Calu3 (cell line): ENCODE measurements at places on chromosomes 16 and 17. TPM values are rescaled to one million over a fixed set of nuclear protein-coding genes. Genes with fewer than 3 reads are reported as not detected.

The CA10 gene
- not detected in 2 replicates for total RNA-seq

The CDRT15L2 gene
- not detected in 2 replicates for total RNA-seq

The TVP23A gene
- total RNA-seq, result 0.21 TPM in 1 of 2 replicates, not detected in the other

The MIEN1 gene
- 2,121 and 2,217 TPM in 2 replicates for total RNA-seq

The PRR29 gene
- 0.47 and 0.61 TPM in 2 replicates for total RNA-seq

The CD300A gene
- 0.45 TPM in 1 of 2 replicates, not detected in the other for total RNA-seq

The ADAP2 gene
- 2.1 TPM in 1 of 2 replicates, not detected in the other for total RNA-seq

The SCN4A gene
- not detected in 2 replicates for total RNA-seq

The ABCC6 gene
- 3.7 and 5.8 TPM in 2 replicates for total RNA-seq

The CES5A gene
- not detected in 2 replicates for total RNA-seq

The GNGT2 gene
- total RNA-seq, result not detected in 2 replicates

The EVI2A gene
- not detected in 2 replicates for total RNA-seq

The WSB1 gene
- total RNA-seq, result 60.7 and 79.7 TPM in 2 replicates

The PRAC1 gene
- not detected in 2 replicates for total RNA-seq

The KRT16 gene
- 3.8 and 4.2 TPM in 2 replicates for total RNA-seq

The ZP2 gene
- total RNA-seq, result not detected in 2 replicates

The CCL17 gene
- total RNA-seq, result not detected in 2 replicates
